ENCODE measurements at places on chromosomes 5 and 9. TPM values are rescaled to one million over a fixed set of nuclear protein-coding genes. Genes with fewer than 3 reads are reported as not detected.

DNA sequence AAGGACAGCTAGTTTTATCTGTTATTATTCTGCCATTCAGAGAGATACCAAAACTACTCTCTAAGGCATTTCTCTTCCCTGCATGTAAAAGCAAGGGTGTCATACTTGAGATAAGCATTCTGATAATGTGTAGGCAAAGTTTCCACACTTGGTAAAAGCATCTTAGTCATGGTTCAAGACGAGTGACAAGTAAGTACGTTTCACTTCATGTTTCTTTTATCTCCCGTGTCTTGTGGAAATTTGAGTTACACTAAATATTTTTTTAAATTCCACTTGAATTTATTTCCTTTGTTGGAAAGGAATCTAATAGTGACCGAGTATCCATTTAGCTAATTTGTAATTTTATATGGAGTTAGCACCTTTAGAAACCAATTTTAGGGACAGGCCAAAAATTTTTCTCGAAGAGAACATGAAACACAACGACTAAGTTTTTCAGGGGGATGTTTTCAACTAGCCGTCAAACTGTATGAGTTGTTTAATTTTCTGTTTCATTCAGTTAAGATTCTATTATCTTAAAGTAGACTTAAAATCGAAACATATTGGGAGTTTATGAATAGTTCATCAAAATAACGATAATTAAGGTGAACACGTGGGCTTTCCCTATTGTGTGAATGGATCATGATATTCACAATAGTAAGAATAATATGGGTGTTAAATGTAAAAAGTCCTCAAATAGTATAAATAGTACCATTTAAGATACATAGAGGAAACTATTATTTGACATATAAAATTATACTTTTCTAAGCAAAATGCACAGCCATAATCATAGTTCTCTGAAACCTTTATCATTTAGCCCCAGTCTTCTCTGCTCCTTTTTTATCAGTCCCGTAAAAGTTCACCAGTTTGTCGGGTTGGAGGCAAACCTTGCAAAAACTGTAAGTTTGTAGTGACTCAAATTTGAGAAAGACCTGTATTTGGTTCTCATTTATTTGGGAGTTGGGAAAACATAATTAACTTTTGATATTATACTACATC is 1.6 kb downstream of the RFESD start:
- DNase-seq: no peak
- H3K4me1 ChIP-seq: peaks cover 13% of the 10 kb centered on the region
- H3K27ac ChIP-seq: peak overlapping the region; percentile 91
- H3K4me3 ChIP-seq: no peak overlapping the region

GRCh38 chr9:77534376-77535057 is 113.6 kb downstream of the GNA14 start:
- H3K4me1 ChIP-seq: no peaks in the 10 kb centered on the region
- H3K27me3 ChIP-seq: no peaks in the 10 kb centered on the region
- no peak overlapping the region for H3K4me3 ChIP-seq

DNA sequence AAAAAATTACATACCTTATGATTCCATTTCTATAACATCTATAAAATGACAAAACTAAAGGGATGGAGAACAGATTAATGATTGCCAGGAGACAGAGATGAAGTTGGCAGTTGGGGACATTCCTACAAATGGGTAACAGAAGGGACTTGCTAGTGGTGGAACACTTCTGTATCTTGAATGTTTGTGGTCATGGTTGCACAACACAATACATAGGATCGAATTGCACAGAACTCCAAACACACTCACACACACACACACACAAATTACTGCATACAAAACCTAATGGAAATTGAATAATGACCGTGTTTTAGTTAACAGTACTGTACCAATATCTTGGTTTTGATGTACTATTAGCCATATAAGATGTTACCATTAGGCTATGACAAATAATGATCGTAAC is 330.7 kb upstream of the POU5F2 start:
- no peak for DNase-seq
- H3K27me3 ChIP-seq: no peaks in the 10 kb centered on the region
- H3K27ac ChIP-seq: no peak overlapping the region

GRCh38 chr5:125659316-125660023 is 763.7 kb upstream of the GRAMD2B start:
- no peaks in the 10 kb centered on the region for H3K4me1 ChIP-seq
- no peak overlapping the region for H3K4me3 ChIP-seq
- no peaks in the 10 kb centered on the region for H3K27me3 ChIP-seq
- no peak for DNase-seq
- no peaks in the 10 kb centered on the region for H3K36me3 ChIP-seq

- H3K4me3 ChIP-seq: no peak overlapping the region
- no peaks in the 10 kb centered on the region for H3K27me3 ChIP-seq
Measured at GRCh38 chr9:70557661-70558369, 143.4 kb upstream of the KLF9 start.

DNA sequence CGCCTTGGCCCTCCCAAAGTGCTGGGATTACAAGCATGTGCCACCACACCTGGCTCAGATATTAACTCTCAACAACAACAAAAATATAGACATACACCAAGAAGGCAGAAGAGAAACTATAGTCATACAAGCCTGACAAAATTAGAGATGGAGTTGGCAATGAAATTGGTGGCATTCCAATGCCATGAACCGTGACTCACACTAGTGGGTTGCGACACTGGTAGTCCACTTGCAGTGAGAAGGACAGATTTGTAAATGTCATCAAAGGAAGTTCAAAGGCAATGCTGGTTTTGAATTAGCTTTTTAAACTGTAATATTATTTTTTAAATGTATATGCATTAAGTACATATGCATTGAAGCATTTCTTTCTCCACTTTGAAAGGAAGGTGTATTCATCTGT is 8.5 kb upstream of the DNAJC25 start:
- DNase-seq: no peak
- H3K4me1 ChIP-seq: peaks cover 34% of the 10 kb centered on the region
- no peaks in the 10 kb centered on the region for H3K36me3 ChIP-seq
- H3K27ac ChIP-seq: peak overlapping the region; percentile 84

Gene PBX3
- total RNA-seq: 11.4 TPM

Gene TYRP1
- not detected for total RNA-seq

Gene FYB1
- 8.4 TPM for total RNA-seq

Data from liver (tissue), 10 donors.